ENCODE measurements at places on chromosomes 1 and 21.

DNA sequence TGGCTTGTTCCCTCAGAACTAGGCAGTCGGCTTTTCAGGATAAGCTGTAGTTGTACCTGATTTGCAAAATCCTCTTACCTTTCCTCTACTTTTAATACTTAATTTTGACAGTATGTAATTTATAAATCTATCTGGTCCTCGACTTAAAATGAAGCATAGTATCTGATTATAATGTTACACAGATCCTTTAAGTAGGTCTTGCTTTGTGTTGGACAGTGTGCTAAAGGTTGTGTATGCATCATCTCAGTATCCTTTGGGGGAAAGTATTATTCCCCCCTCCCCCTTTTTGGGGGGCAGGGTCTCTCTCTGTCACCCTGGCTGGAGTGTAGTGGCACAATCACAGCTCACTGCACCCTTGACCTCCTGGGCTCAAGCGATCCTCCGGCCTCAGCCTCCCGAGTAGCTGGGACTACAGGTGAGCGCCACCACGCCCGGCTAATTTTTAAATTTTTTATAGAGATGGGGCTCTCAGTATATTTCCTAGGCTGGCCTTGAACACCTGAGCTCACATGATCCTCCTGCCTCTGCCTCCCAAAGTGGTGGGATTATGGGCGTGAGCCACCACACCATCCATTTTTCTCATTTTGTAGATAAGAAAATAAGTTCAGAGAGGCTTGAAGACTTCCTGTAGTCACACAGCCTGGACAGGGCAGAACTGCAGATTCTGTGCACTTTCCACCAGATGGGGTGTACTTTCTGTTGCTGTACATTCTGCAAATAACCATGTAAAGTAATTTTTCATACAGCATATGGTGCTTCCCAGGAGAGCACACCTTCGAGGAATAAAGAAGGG, 791 bp upstream of the STX6 start:
- DNase-seq: no peak

- no peak for DNase-seq
Measured at GRCh38 chr1:53595906-53596305, 136.7 kb downstream of the DMRTB1 start.

GRCh38 chr1:219151467-219151866, 22.2 kb upstream of the LYPLAL1 start:
- no peak for DNase-seq

DNA sequence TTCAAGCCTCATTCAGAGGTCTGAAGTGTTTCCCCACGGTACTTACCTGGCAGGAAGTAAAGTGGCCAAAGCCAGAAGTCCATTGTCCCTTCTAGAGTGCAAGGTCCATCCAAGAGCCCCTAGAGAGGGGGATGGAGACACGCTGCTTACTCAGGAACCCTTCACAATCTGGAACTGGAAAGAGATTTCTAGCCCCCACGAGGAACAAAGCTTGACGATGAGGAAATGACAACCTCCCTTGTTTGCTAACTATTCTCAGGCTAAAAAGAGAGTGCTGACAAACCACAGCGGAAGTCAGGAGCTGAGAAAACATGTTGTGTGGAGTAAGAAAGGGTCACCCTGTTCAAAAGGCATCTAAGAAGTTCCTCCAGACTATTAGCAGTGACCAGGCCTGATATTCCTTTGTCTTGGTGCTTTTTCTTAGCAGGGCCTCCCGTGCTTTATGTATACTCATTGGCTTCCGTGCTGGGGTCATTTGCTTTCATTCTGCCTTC, at the start of gene FCMR:
TSS of gene FCMR (minus strand) at position 170 of the 494 bp plus-strand sequence. CDS start at position 83, 87 bp downstream.
- DNase-seq: no peak

- DNase-seq: no peak
Measured at GRCh38 chr1:186206048-186206570, 168.9 kb downstream of the TPR start.

DNA sequence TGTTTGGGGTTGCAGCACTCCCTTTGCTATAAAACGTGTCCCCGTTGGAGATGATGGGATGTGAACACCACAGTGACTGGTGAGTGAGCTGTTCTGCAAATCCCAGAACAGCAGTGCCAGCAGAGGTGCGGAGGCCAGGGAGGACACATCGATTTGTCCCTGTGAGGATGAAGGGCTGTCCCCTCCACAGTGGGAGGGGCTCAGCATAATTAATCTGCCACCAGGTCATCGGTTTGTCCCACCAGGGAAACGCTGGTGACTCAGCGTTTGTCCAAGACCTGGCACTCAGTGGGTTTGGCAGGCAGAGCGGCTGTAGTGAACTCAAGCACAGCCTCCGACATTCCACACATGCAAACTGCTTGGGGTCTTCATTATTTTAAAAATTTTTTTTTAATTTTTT, 22.8 kb upstream of the PDE9A start:
- no peak for DNase-seq

- no peak for DNase-seq
Measured at GRCh38 chr1:21631944-21632887, 36.9 kb downstream of the RAP1GAP start.

GRCh38 chr1:41861535-41862383, 57.0 kb downstream of the HIVEP3 start:
- no peak for DNase-seq

DNA sequence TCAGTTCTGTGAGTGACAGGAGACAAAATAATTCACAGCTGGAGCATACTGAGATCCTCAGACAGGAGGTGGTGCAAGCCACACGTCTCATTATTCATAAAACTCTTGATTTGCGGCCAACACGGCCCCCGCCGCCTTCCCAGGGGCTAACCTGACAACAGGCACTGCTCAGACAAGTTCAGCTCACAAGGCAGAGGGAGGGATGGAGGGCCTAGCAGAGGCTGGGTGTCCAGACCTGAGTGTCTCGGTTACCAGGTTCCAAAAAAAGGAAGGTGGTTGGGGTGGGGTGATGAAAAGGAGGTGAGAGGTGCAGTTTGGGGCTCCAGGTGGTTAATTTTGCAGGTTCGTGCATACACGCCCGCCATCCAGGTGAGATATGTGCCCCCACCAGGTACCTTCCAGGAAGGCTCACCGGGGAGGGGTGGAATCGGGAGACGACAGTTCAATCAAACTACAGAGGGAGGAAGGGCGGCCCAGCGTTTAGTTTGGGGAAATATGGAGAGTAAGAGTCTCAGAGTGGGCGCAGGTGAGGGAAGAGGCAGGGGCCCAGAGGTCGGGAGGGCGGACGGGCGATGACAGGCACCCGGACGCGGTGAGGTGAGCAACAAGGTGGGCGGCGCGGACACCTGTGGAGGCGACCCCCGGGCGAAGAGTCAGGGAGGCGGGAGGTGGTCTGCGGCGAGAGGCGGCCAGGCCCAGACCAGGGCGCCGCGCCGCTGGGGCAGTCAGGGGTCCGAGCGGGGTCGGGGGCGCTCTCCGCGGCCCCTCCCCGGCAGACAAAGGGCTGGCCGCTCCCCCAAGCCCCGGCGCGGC, 629 bp downstream of the CTNNBIP1 start:
- peak; percentile 9 for DNase-seq

DNA sequence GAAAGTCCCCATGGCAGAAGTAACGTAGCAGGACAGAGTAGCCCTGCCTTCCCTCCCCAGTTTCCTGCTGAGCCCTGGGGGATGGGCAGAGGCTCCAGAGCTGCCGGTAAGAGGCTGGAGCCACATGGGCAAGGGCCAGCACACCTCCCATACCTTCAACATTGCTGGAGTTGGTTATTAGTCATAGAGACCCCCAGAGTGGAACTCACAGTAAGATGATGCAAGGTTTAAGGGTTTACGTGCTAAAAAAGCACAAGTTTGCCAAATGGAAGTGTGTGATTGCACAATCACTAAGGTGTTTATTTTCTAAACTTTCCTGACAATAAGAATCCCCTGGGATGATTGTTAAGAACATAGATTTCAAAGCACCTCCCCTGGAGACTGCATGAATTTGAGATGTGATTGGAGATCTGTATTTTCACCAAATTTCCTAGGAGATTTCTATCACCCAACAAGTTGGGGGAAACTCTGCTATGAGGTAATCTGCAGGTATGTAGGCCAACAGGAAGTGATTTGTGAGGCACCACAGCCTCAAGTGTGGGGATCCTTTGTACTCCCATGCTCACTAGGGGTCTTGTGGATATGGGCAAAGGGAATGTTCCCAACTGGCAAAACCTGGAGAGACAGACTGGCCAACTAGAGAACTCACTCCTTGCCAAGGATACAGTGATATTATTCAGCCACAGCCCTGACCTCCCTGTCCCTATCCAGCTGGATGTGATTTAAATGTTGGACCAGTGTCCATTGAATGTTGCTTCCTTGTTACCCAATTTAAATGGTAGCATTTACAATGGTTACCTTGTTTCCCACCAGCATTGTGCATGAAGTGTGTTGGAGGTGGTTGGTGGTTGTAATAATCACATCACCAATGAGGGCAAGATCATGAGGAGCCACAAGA, 37.1 kb upstream of the CSF1 start:
- no peak for DNase-seq

DNA sequence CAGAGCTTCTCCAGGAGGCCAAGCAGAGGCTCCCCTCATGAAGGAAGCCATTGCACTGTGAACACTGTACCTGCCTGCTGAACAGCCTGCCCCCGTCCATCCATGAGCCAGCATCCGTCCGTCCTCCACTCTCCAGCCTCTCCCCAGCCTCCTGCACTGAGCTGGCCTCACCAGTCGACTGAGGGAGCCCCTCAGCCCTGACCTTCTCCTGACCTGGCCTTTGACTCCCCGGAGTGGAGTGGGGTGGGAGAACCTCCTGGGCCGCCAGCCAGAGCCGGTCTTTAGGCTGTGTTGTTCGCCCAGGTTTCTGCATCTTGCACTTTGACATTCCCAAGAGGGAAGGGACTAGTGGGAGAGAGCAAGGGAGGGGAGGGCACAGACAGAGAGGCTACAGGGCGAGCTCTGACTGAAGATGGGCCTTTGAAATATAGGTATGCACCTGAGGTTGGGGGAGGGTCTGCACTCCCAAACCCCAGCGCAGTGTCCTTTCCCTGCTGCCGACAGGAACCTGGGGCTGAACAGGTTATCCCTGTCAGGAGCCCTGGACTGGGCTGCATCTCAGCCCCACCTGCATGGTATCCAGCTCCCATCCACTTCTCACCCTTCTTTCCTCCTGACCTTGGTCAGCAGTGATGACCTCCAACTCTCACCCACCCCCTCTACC, 19.1 kb downstream of the CSF1 start:
- DNase-seq: no peak

DNA sequence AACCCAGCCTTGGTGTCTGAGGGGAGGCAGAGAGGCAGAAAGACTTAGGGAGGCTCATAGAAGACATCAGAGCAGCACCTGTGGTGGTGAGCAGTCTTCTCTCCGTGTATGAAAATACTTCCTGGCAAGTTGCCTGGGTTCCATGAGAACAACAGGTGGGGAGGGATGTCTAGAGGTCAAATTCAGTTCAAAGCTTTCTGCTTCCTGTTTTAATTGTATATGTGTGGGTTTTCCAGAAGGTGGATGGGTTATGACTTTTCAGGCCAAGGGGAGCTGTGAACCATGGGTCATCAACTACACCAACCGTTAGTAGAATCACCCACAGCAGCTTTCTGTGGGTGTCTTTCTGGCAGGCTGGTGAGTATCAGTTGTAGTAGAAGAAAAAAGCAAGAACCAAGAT, 4.1 kb upstream of the FCRL2 start:
- no peak for DNase-seq

- DNase-seq: no peak
Measured at GRCh38 chr1:187157115-187157514, 328.4 kb downstream of the PLA2G4A start.

DNA sequence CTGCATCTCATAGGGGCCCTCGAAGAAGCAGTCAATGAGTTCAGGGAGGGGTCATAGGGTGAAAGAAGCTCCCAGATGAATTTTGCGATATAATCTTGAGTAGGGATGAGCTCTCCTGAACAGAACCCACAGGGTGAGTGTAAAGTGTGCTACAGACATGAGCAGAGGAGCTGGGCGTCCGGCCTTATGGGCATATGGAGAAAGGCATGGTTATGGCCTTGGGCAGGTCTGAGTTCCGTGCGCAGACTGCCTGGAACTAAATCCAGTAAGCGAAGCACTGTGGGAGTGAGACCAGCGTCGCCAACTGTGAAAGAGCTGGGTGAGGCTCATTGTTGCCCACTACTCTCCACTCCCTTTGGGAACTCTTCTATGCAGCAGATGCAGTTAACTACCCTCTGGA, 28.7 kb downstream of the NSL1 start:
- DNase-seq: no peak

GRCh38 chr1:6208723-6209660, 3.1 kb downstream of the RNF207 start:
- DNase-seq: no peak

GRCh38 chr1:153379591-153379990, 4.2 kb upstream of the S100A12 start:
- no peak for DNase-seq

DNA sequence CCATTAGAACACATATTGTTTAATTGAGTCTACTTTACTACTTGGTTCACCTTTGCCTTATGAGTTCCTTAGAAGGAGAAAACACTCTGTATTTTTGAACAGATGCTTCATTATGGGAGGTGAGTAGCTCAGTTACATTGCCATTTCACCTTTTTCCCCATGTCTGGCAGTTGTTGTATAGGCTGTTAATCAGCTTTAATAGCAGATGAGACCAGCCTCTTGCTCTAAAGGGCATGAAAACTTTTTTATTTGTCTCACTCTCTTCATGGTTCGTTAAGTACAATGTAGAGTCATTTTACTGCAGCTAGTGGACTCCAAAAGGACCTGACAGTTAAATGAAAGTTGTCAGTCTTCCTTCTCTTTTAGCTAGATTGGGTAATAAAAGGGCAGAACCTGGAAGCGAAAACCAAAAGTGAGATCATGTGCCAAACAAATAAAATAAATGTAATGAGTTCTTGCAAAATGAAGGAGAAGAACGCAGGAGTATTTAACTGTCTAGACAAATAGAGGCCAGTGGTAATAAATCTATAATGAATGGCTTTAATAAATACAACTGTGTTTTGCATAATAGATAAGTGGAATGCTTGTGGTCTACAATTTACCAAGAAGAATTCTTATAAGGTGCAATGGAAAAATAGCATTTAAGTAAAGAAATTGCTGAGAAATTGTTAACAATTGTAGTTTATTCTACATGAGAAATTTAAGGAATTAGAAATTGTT, 180.0 kb upstream of the NEGR1 start:
- DNase-seq: no peak

DNA sequence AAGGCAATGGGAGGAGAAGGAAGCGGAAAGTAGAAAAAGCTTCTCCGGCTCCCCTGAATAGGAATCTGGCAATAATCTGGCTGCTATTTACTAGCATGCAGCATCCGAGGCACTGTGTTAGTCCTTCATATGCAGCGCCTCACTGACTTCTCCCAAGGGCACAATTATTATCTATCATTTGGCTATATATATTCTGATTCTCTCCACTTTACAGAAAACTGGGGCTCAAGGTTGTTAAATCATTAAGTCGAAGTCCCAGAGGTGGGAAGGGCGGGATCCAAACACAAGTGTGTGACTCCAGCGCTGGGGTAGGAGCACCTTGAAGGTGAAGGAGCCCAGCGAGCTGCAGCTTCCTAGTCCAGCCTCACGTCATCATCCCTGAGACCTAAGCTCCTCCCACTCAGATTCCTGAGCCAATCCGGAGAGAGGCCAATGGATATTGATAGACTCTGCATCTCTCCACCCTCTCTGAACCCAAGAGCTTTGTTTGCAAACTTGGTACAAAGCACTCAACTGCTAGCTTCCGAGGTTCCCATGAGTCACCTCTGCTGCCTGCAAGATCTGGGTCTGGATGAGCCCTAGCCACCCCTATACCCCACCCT, 16.6 kb upstream of the EYA3 start:
- no peak for DNase-seq

All from stimulated activated CD8-positive, alpha-beta memory T cell treated with anti-CD3 and anti-CD28 coated beads, Interleukin-15, amount 100 ng/mL, for 4 hours (primary cell).